T-helper 17 cell (primary cell): ENCODE measurements at places on chromosomes 5 and 9. TPM values are rescaled to one million over a fixed set of nuclear protein-coding genes. Genes with fewer than 3 reads are reported as not detected.

GRCh38 chr5:122183098-122183787 is 53.9 kb downstream of the ZNF474 start:
- no peaks in the 10 kb centered on the region for H3K36me3 ChIP-seq
- no peak for DNase-seq
- H3K4me3 ChIP-seq = no peak overlapping the region
- peaks cover 2% of the 10 kb centered on the region for H3K4me1 ChIP-seq
- H3K27me3 ChIP-seq = peaks cover 20% of the 10 kb centered on the region

GRCh38 chr9:36345103-36345846 is 54.8 kb downstream of the RNF38 start:
- peaks cover 3% of the 10 kb centered on the region for H3K4me1 ChIP-seq
- peak overlapping the region; percentile 32 for H3K27ac ChIP-seq
- H3K4me3 ChIP-seq = no peak overlapping the region
- H3K36me3 ChIP-seq = peaks cover 23% of the 10 kb centered on the region
- no peak for DNase-seq

- peaks cover 2% of the 10 kb centered on the region for H3K36me3 ChIP-seq
- H3K4me1 ChIP-seq = peaks cover 3% of the 10 kb centered on the region
- H3K27ac ChIP-seq = no peak overlapping the region
- no peak overlapping the region for H3K4me3 ChIP-seq
Measured at GRCh38 chr9:113910036-113910639, 34.0 kb downstream of the ZNF618 start.

GRCh38 chr5:142826741-142827492 is 56.7 kb downstream of the ARHGAP26 start:
- H3K27ac ChIP-seq = no peak overlapping the region
- H3K36me3 ChIP-seq = peaks cover 3% of the 10 kb centered on the region
- DNase-seq = no peak
- H3K4me1 ChIP-seq = peaks cover 35% of the 10 kb centered on the region
- H3K4me3 ChIP-seq = no peak overlapping the region

DNA sequence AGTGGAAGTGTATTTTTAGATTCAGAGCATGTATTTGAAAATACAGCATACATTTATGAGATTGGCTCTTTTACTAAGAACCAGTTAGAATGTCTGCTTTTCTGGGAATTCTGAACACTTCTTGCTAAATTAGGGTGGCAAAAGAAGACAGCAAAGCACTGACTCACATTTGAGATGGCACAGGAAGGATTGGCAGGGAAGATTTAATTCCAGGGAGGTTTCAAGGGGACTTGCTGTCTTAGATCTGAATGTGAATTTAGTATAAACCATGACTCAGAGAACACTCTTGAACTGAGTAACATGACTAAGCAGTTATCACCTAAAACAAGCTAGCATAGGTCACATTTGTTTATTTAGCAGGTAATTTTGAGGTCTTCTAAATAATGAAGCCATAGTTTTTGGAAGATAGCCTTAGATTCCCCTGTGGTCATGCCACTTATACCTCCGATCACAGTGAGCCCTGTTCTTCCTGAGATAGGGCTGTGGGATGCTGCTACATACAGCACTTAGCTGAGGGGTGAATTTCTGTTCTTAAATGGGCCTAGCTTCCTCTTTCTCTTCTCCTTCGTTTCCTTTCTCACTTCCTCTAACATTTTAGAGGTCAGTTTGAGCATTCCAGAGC is 173.8 kb downstream of the PCSK1 start:
- no peak overlapping the region for H3K4me3 ChIP-seq
- DNase-seq = no peak
- no peaks in the 10 kb centered on the region for H3K4me1 ChIP-seq
- no peaks in the 10 kb centered on the region for H3K36me3 ChIP-seq

Gene ATOSB
- 9.8 TPM for total RNA-seq

DNA sequence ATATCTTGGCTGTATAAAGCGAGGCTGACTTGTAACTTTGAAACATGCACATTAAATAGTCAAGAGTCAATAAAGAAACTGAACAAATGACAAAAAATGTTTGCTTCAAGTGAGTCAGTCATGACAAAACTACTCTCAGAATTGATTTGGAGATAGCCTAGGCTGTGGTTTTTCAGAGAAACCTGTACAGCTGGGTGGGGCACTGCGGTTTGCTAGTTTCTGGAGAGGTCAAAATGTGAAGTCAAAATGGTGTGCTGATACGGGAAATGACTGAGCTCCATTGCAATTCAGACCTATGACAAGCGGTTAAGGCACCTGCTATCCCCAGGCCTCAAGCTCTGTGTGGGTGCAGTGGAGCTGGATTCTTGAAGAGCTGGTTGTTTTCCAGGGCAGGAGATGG is 10.3 kb upstream of the CD180 start:
- H3K36me3 ChIP-seq = no peaks in the 10 kb centered on the region
- peak overlapping the region; percentile 13 for H3K4me3 ChIP-seq
- H3K27me3 ChIP-seq = no peaks in the 10 kb centered on the region
- peak overlapping the region; percentile 94 for H3K27ac ChIP-seq
- H3K4me1 ChIP-seq = peaks cover 60% of the 10 kb centered on the region

Gene C9orf50
- not detected for total RNA-seq

GRCh38 chr9:97543561-97543960 is 42.1 kb downstream of the TMOD1 start:
- H3K4me3 ChIP-seq = no peak overlapping the region
- H3K27me3 ChIP-seq = peaks cover 14% of the 10 kb centered on the region
- H3K4me1 ChIP-seq = no peaks in the 10 kb centered on the region
- DNase-seq = no peak

GRCh38 chr5:123283499-123283898 is 139.7 kb downstream of the CEP120 start:
- H3K4me1 ChIP-seq = peaks cover 5% of the 10 kb centered on the region
- no peaks in the 10 kb centered on the region for H3K36me3 ChIP-seq
- no peak overlapping the region for H3K27ac ChIP-seq
- H3K4me3 ChIP-seq = no peak overlapping the region
